Body of pancreas (tissue), 4 donors: ENCODE measurements at places on chromosomes 1 and 21.

GRCh38 chr1:36207339-36207738, 16.9 kb upstream of the THRAP3 start:
- no peak overlapping the region for H3K27ac ChIP-seq
- no peaks in the 10 kb centered on the region for H3K27me3 ChIP-seq
- no peaks in the 10 kb centered on the region for H3K36me3 ChIP-seq
- H3K4me1 ChIP-seq: peaks cover 36% of the 10 kb centered on the region

- H3K27me3 ChIP-seq: no peaks in the 10 kb centered on the region
- no peaks in the 10 kb centered on the region for H3K36me3 ChIP-seq
- no peak overlapping the region for H3K4me3 ChIP-seq
- no peaks in the 10 kb centered on the region for H3K4me1 ChIP-seq
- no peak overlapping the region for H3K27ac ChIP-seq
These were observed 72.3 kb upstream of the ARTN start for GRCh38 chr1:43861337-43861736.

DNA sequence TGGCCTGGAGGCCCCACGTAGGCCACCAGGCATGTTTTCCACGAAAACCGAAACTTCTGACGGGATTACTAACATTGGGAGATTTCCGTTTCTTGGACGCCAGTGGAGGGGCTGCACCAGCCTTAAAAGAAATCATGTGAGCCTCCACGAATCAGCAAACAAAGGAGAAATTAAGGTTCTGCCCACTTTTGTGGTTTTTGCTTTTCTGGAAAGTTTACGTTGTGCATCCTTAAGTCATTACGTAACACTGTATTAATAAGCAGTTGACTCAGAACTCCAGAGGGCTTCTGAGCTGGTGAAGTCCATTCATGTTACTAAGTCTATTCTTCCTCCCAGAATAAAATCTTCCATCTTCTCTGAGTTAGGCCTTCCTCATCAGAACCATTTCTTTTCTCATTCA, 168.5 kb downstream of the PSMG1 start:
- no peak overlapping the region for H3K4me3 ChIP-seq
- DNase-seq: no peak
- no peaks in the 10 kb centered on the region for H3K4me1 ChIP-seq
- H3K27me3 ChIP-seq: no peaks in the 10 kb centered on the region
- no peaks in the 10 kb centered on the region for H3K36me3 ChIP-seq

DNA sequence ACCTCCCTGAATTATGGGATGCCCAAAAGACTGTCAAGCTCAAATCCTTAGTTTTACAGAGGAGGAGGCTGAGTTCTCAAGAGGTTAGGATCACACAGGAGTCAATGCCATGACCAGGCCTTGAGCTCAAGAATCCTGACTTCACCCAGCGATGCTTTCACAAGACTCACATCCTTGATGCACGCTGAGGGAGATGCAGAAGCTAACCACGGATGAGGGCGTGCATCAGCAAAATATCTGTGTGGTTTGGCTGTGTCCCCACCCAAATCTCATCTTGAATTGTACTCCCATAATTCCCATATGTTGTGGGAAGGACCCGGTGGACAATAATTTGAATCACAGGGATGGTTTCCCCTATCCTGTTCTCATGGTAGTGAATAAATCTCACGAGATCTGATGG, 133.2 kb downstream of the KCNJ6 start:
- H3K4me1 ChIP-seq: no peaks in the 10 kb centered on the region
- no peak overlapping the region for H3K27ac ChIP-seq
- no peak overlapping the region for H3K4me3 ChIP-seq
- DNase-seq: no peak
- no peaks in the 10 kb centered on the region for H3K27me3 ChIP-seq
- H3K36me3 ChIP-seq: no peaks in the 10 kb centered on the region

DNA sequence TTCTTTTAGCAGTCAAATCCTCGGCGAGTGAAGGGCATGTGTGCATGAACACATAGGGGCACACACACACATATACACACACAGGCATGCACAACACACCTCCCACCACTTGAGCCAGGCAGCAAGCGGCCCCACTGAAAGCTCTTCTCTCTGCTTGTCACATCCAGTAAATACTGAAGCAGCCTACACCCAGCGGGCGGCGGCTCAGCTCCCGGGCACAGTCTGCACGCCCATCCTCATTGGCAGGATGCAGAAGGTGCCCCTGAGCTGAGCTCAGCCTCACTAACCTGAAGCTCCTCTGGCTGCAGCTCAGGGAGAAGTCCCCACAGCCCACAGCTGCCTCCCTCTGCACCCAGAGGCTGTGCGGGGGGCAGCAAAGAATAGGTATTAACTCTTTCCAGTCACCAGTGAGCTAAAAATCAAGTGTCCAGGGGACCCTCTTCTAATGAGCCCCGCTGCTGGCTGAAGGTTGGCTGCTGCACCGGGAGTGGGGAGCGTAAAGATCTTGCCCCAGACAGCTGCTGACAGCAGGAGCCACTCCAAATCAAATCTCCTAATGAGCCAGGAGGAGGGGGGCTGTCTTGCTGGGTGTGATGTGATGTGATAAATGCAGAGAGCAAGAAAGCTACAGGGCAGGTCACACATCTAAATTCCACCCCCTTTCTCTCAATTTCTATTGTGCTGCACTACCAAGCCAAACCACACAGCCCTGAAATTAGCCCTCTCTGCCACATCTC, 12.5 kb downstream of the RGS8 start:
- H3K36me3 ChIP-seq: no peaks in the 10 kb centered on the region
- H3K4me3 ChIP-seq: no peak overlapping the region
- H3K27me3 ChIP-seq: no peaks in the 10 kb centered on the region
- H3K4me1 ChIP-seq: no peaks in the 10 kb centered on the region

- no peaks in the 10 kb centered on the region for H3K36me3 ChIP-seq
- no peak overlapping the region for H3K27ac ChIP-seq
- H3K4me3 ChIP-seq: no peak overlapping the region
- no peaks in the 10 kb centered on the region for H3K27me3 ChIP-seq
- no peak for DNase-seq
These were observed 38.1 kb upstream of the SCYL3 start for GRCh38 chr1:169931795-169932231.

GRCh38 chr21:20026543-20026942, 971.7 kb upstream of the NCAM2 start:
- no peak overlapping the region for H3K4me3 ChIP-seq
- no peaks in the 10 kb centered on the region for H3K27me3 ChIP-seq
- H3K36me3 ChIP-seq: no peaks in the 10 kb centered on the region
- no peak for DNase-seq

DNA sequence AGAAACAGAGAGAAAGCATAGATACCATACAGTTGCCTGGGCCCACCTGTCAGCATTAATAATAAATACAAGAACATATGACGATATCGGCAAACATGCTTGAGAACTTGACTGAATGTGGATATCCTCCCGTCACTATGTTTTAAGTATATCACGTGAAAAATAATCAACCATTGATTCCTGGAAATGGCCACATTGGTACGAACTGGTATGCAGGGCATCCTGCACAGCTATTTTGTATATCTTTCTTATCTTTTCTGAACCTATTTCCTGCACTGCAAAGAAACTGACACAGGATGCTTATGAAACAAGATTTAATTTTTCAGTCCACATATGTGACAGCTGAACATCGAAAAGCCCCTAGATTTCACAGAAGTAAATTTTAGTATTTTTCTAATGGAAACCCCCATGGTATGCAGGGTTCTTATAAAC, 22.8 kb upstream of the RGS1 start:
- DNase-seq: no peak
- no peaks in the 10 kb centered on the region for H3K27me3 ChIP-seq
- no peak overlapping the region for H3K27ac ChIP-seq
- H3K4me3 ChIP-seq: no peak overlapping the region
- H3K36me3 ChIP-seq: no peaks in the 10 kb centered on the region
- H3K4me1 ChIP-seq: no peaks in the 10 kb centered on the region

DNA sequence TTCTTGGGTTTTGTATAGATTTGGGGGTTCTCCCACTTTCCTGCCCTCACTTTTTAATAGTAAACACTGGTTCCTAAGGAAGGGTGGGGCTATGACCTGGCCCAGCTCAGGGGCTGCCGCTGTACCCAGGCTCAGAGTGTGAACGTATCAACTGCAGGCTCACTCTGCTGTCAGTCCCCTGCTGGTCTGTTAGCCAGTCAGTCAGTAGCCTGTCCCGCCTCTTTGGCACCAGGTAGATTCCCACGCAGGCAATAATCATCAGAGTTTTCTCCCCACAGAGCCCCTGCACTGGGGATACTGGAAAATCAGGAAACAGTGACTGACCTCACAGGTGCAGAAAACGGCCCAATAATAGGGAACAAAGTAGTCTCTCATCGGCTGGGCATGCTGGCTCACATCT, 15.0 kb upstream of the ALPL start:
- H3K36me3 ChIP-seq: no peaks in the 10 kb centered on the region
- no peaks in the 10 kb centered on the region for H3K4me1 ChIP-seq
- DNase-seq: no peak
- no peak overlapping the region for H3K27ac ChIP-seq

- peaks cover 36% of the 10 kb centered on the region for H3K4me1 ChIP-seq
- no peak overlapping the region for H3K4me3 ChIP-seq
- peak; percentile 81 for DNase-seq
- peak overlapping the region; percentile 91 for H3K27ac ChIP-seq
These were observed 88.0 kb upstream of the SLFNL1 start for GRCh38 chr1:41109310-41110197.

DNA sequence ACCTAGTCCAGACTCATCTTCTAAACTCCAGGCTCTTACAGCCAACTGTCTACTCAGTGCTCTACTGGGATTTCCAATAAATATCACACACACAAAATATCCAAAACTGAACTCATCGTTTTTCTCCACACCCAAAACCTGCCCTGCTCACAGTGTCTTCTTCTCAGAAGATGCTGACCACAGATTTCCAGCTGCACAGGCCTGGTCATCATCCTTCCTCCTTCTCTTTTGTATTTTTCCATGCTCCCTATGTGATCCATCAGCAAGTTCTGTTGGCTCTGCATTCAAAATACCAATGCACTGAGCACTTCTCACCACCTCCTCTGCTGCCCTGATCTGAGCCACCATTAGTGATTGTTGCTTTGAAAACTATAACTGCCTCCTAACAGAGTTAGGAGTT, 159.5 kb upstream of the KAZN start:
- no peak for DNase-seq

GRCh38 chr21:35171385-35171784, 122.3 kb upstream of the RUNX1 start:
- H3K27ac ChIP-seq: no peak overlapping the region
- no peaks in the 10 kb centered on the region for H3K4me1 ChIP-seq
- H3K36me3 ChIP-seq: no peaks in the 10 kb centered on the region
- H3K4me3 ChIP-seq: no peak overlapping the region
- DNase-seq: no peak

GRCh38 chr1:169364948-169365347, 2.6 kb downstream of the NME7 start:
- peaks cover 16% of the 10 kb centered on the region for H3K4me1 ChIP-seq
- DNase-seq: no peak
- no peaks in the 10 kb centered on the region for H3K36me3 ChIP-seq
- H3K27me3 ChIP-seq: no peaks in the 10 kb centered on the region
- no peak overlapping the region for H3K27ac ChIP-seq
- no peak overlapping the region for H3K4me3 ChIP-seq

GRCh38 chr1:30008998-30009657, 714.3 kb downstream of the MATN1 start:
- H3K27me3 ChIP-seq: no peaks in the 10 kb centered on the region
- DNase-seq: no peak
- H3K4me1 ChIP-seq: no peaks in the 10 kb centered on the region
- H3K27ac ChIP-seq: no peak overlapping the region
- H3K4me3 ChIP-seq: no peak overlapping the region
- H3K36me3 ChIP-seq: no peaks in the 10 kb centered on the region

DNA sequence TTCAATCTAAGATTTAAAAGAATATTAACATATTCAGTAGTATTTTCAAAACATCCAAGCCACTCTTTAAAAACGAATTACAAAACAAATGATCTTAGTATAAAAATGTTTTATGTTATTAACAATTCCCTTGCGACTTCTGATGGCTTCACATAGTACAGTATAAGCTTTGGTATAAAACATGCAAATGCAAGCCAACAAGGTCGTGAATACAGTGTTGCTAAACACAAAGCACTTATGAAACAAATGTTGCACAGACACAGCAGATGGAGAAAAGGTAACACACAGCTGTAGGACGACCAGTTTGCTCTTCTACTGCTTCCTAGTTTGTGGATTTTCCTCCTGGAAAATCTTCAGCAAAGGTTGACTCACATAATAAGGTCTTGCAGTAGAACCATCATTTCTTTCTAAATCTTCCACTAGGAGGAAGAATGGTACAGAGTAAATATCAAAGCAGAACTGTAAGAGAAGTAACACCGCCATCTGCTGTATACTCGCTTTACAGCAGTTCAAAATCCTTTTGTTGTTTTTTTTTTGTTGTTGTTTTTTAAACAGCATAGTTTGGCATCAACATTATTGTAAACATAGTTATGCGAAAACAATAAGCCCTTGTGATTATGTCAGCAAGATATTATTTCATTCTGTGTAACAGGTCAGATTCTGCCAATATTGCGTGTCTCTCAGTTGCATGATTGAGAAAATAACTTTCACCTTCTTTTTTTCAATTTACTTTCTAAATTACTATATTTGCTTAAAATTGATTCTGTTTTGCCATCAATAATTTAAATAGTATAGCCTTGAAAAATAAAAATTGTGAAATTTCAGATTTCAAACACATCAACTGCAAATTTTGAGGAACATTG, 69.5 kb downstream of the LHX8 start:
- H3K4me1 ChIP-seq: peaks cover 6% of the 10 kb centered on the region
- H3K36me3 ChIP-seq: no peaks in the 10 kb centered on the region
- no peak overlapping the region for H3K4me3 ChIP-seq
- H3K27me3 ChIP-seq: no peaks in the 10 kb centered on the region
- no peak for DNase-seq
- H3K27ac ChIP-seq: no peak overlapping the region

- no peak overlapping the region for H3K27ac ChIP-seq
- H3K36me3 ChIP-seq: no peaks in the 10 kb centered on the region
- H3K4me3 ChIP-seq: no peak overlapping the region
- no peaks in the 10 kb centered on the region for H3K4me1 ChIP-seq
- DNase-seq: no peak
- no peaks in the 10 kb centered on the region for H3K27me3 ChIP-seq
These were observed 12.4 kb upstream of the ZNF691 start for GRCh38 chr1:42833981-42834380.

GRCh38 chr1:233730809-233731208, 116.9 kb downstream of the KCNK1 start:
- H3K4me3 ChIP-seq: no peak overlapping the region
- H3K36me3 ChIP-seq: no peaks in the 10 kb centered on the region
- no peaks in the 10 kb centered on the region for H3K4me1 ChIP-seq
- DNase-seq: no peak
- no peaks in the 10 kb centered on the region for H3K27me3 ChIP-seq

- H3K36me3 ChIP-seq: no peaks in the 10 kb centered on the region
- peaks cover 6% of the 10 kb centered on the region for H3K4me1 ChIP-seq
- H3K27me3 ChIP-seq: no peaks in the 10 kb centered on the region
- H3K4me3 ChIP-seq: no peak overlapping the region
- H3K27ac ChIP-seq: no peak overlapping the region
These were observed 579.9 kb upstream of the B3GALT2 start for GRCh38 chr1:193766329-193766728.

DNA sequence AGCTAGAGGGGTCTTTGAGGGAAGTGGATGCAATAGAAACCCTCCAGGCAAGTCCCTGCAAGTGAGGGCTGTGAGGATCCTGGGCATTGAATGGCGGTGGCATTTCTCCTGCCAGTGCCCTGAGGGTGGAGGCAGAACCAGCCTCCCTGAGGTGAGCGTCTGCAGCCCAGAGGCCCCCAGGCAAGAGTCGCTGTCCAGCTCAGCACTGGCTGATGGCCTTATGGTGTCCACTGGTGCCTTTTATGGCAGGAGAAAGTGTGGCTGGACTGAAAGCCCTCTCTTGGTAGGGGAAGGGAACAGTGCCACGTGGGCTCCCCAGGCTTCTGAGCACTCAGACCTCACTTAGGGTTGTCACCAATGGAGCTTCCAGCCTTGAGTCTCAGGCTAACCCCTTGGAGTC, 77.3 kb downstream of the SH3BGR start:
- peaks cover 48% of the 10 kb centered on the region for H3K4me1 ChIP-seq
- H3K4me3 ChIP-seq: no peak overlapping the region
- no peaks in the 10 kb centered on the region for H3K36me3 ChIP-seq
- peak overlapping the region; percentile 81 for H3K27ac ChIP-seq
